ENCODE measurements at places on chromosomes 5 and 9.

DNA sequence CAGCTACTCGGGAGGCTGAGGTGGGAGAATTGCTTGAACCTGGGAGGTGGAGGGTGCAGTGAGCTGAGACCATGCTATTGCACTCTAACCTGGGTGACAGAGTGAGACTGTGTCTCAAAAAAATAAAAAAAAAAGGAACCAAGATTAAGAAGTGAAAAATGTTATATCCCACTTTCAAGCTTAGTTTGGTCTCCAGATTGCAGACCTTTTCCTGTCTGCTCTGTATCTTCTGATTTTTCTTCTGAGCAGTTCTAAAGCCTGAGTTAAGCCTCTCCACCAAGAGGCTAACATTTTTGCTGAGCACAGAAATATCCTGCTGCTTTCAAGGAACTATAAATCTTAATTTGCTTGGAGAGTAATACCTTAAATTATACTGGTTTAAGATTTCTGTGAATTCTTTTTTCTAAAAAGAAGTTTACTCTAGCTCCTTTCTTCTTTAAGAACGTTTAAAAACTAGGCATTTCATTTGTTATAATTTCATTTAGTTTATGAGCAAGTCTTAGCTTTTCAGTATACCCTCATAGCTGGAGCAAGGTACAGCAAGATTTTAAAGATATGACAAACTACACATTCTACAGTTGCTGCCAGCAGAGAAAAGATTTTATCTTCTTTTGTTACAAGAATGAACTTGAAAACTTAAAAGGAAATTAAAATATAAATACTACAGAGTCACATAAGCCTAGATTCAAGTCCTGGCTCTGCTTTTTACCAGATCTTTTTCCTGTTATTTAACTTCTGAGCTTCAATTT lies 55.0 kb downstream of the GARNL3 start:
- DNase-seq: no peak
- H3K36me3 ChIP-seq: peaks cover 15% of the 10 kb centered on the region
- H3K4me1 ChIP-seq: no peaks in the 10 kb centered on the region
- no peak overlapping the region for H3K4me3 ChIP-seq
- H3K27me3 ChIP-seq: peaks cover 6% of the 10 kb centered on the region

DNA sequence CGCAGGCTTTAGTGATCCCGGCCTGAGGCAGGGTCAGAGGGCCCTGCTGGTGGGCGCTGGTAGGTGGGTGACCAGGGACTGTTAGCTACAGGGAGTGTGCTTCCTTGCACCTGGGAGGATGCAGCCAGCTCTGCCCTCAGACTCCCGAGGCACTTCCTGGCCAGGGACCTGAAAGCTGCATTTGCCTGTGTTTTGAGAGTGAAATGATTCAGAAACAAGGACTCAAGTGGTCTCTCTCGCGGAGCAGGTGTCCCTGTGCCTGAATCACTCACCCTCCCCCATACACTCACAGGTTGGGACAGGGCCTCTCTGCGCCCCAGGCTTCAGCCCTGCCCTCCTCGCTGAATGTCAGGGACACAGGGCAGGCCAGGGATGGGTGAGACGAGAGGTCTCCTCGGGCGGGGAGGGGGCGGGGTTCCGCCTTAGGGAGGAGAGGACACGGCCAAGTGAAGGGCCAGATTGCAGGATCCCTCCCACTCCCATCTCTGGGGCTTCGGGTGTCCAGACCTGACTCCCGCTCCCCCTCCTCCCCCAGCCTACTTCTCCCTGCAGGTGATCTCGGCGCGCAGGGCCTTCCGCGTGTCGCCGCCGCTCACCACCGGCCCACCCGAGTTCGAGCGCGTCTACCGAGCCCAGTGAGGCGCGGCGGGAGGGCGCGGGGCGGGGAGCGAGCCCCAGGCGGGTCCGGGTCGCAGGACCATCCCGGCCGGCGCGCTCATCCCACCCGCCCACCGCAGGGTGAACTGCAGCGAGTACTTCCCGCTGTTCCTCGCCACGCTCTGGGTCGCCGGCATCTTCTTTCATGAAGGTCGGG lies 1.5 kb downstream of the LTC4S start:
- H3K27ac ChIP-seq: no peak overlapping the region
- peak overlapping the region; percentile 74 for H3K4me3 ChIP-seq
- peak; percentile 56 for DNase-seq

GRCh38 chr9:122418016-122418415 lies 47.2 kb downstream of the PTGS1 start:
- no peak for DNase-seq
- no peak overlapping the region for H3K4me3 ChIP-seq
- no peak overlapping the region for H3K27ac ChIP-seq
- no peaks in the 10 kb centered on the region for H3K27me3 ChIP-seq
- no peaks in the 10 kb centered on the region for H3K36me3 ChIP-seq

GRCh38 chr9:119257592-119257991 lies 111.6 kb downstream of the BRINP1 start:
- no peaks in the 10 kb centered on the region for H3K27me3 ChIP-seq
- peaks cover 4% of the 10 kb centered on the region for H3K4me1 ChIP-seq
- DNase-seq: no peak
- H3K36me3 ChIP-seq: no peaks in the 10 kb centered on the region

- DNase-seq: no peak
- peaks cover 16% of the 10 kb centered on the region for H3K27me3 ChIP-seq
- no peaks in the 10 kb centered on the region for H3K36me3 ChIP-seq
- H3K27ac ChIP-seq: peak overlapping the region; percentile 88
Measured at GRCh38 chr9:106111039-106111730, 416.8 kb downstream of the TMEM38B start.

DNA sequence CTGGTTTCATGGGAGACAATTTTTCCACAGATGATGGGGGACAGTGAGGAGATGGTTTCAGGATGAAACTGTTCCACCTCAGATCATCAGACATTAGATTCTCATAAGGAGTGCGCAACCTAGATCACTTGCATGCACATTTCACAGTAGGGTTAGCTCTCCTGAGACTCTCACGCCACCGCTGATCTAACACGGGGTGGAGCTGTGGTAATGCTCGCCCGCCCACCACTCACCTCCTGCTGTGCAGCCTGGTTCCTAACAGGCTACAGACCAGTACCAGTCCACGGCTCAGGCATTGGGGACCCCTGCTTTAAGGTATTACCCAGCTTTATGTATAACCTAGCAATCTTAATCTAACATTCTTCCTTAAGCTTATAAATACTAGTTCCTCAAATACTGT lies 35.6 kb downstream of the TTC39B start:
- H3K27me3 ChIP-seq: no peaks in the 10 kb centered on the region
- no peak overlapping the region for H3K27ac ChIP-seq
- no peak overlapping the region for H3K4me3 ChIP-seq
- peaks cover 23% of the 10 kb centered on the region for H3K4me1 ChIP-seq
- H3K36me3 ChIP-seq: peaks cover 28% of the 10 kb centered on the region

DNA sequence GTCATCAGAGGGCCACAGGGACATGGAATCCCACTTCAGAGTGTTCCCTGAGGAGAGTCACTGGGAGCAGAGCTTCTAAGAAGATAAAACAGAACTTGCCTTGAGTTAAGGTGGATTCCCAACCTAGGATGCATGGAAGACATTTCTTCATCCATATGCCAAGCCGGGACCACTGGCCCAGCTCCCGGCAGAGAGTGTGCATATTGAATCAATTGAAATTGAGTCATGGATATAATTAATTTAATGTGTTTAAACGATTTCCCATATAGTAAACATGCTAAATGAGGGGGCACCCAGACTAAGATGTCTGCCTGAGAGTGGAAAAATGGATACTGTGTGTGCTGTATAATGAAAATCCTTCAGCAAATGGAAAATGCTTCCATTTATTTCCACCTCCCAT lies 194.4 kb upstream of the TBC1D2 start:
- DNase-seq: no peak
- H3K27ac ChIP-seq: no peak overlapping the region
- no peaks in the 10 kb centered on the region for H3K36me3 ChIP-seq
- H3K27me3 ChIP-seq: peaks cover 46% of the 10 kb centered on the region
- H3K4me3 ChIP-seq: no peak overlapping the region

- no peak for DNase-seq
- H3K36me3 ChIP-seq: no peaks in the 10 kb centered on the region
- peaks cover 94% of the 10 kb centered on the region for H3K27me3 ChIP-seq
- H3K4me1 ChIP-seq: peaks cover 38% of the 10 kb centered on the region
Measured at GRCh38 chr5:135025730-135026644, 8.0 kb downstream of the PITX1 start.

DNA sequence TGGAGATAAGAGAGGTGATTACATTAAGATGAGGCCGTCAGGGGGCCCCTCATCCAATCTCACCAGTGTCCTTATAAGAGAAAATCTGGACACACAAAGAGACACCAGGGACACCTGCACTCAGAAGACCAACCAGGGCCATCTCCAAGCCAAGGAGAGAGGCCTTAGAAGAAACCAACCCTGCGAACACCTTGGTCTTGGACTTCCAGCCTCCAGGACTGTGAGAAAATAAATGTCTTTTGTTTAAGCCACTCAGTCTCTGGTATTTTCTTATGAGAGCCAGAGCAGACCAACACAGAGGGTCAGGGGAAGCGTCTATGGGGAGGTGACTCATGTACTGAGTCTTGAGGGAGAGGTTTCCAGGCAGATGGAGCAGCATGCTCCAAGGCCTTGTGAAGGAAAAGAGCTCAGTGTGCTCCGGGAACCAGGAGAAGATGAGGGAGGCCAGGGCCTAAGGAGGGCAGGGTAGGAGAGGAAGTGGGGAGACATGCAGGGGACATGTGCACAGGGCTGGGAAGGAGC lies 5.4 kb downstream of the PHYKPL start:
- DNase-seq: no peak
- peak overlapping the region; percentile 70 for H3K27ac ChIP-seq
- peaks cover 68% of the 10 kb centered on the region for H3K36me3 ChIP-seq
- peaks cover 48% of the 10 kb centered on the region for H3K4me1 ChIP-seq
- no peaks in the 10 kb centered on the region for H3K27me3 ChIP-seq

- peak overlapping the region; percentile 71 for H3K27ac ChIP-seq
- H3K36me3 ChIP-seq: no peaks in the 10 kb centered on the region
Measured at GRCh38 chr5:96149546-96149945, 187.9 kb upstream of the ELL2 start.

DNA sequence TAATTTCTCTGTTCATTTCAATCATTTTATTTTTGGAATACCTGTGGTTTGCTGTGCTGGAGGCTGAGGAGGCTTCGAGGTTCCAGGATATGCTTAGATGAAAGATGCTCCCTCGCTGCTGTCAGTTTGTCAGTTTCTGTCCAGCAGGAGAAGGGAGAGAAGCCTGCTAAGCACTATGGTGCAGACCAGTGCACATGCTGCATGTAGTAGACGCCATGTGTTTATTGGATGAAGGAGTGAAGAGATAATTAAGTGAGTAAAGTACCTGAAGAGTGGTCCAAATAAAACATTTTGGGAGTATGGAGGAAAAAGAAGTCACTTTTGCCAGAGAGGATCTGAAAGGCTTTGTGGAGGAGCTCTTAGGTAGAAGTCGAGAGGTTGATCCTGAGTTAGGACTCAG lies 2.1 kb downstream of the PDZD2 start:
- H3K4me3 ChIP-seq: no peak overlapping the region
- DNase-seq: no peak
- H3K36me3 ChIP-seq: no peaks in the 10 kb centered on the region
- peaks cover 35% of the 10 kb centered on the region for H3K4me1 ChIP-seq

DNA sequence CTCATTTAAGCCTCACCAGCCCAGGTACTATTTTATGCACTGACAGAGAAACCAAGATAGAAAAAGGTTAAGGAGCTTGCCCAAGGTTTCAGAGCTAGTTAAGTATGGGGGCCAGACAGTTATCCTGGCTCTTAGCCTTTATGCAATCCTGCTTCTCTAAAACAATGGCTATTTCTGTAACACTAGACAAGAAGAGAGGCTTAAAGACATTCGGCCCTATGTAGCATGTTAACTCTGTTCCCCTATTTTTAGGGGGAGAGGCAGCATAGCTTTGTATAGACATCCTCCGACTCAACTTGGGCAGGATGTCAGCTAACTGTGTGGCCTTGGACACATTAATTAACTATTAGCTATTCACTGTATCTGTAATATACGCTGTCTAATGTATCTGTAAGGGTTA lies 54.6 kb downstream of the LHFPL2 start:
- H3K4me3 ChIP-seq: peak overlapping the region; percentile 35
- no peak for DNase-seq
- no peaks in the 10 kb centered on the region for H3K27me3 ChIP-seq
- H3K27ac ChIP-seq: peak overlapping the region; percentile 97

- H3K27ac ChIP-seq: no peak overlapping the region
- H3K4me1 ChIP-seq: peaks cover 36% of the 10 kb centered on the region
Measured at GRCh38 chr5:110104726-110105669, 415.3 kb downstream of the MAN2A1 start.

- no peak overlapping the region for H3K4me3 ChIP-seq
- no peak overlapping the region for H3K27ac ChIP-seq
- peaks cover 13% of the 10 kb centered on the region for H3K27me3 ChIP-seq
- H3K36me3 ChIP-seq: no peaks in the 10 kb centered on the region
- peaks cover 75% of the 10 kb centered on the region for H3K4me1 ChIP-seq
Measured at GRCh38 chr9:96084331-96084734, 208.8 kb downstream of the ERCC6L2 start.

GRCh38 chr9:4065054-4065453 lies 234.8 kb downstream of the GLIS3 start:
- H3K4me3 ChIP-seq: no peak overlapping the region
- no peak for DNase-seq
- H3K36me3 ChIP-seq: peaks cover 20% of the 10 kb centered on the region
- H3K4me1 ChIP-seq: peaks cover 32% of the 10 kb centered on the region
- no peaks in the 10 kb centered on the region for H3K27me3 ChIP-seq

- no peak for DNase-seq
- no peaks in the 10 kb centered on the region for H3K27me3 ChIP-seq
- no peaks in the 10 kb centered on the region for H3K36me3 ChIP-seq
Measured at GRCh38 chr5:117039035-117039434, 464.4 kb upstream of the SEMA6A start.

DNA sequence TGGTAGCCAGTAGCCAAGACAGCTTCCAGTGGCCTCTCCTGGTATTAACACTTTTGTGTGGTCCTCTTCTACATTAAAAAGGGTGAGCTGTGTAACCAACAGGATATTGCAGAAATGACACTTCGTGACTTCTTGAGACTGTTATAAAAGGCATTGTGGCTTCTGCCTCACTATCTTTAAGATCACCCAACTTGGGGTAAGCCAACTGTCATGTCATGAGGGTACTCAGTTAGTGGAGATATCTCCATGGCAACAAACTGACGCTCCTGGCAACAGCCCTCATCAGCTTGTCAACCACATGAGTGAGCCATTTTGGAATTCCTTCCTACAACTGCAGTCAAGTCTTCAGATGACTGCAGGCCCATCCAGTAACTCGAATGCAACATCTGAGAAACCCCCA lies 121.7 kb downstream of the DEPDC1B start:
- peaks cover 50% of the 10 kb centered on the region for H3K36me3 ChIP-seq
- H3K27me3 ChIP-seq: no peaks in the 10 kb centered on the region
- no peaks in the 10 kb centered on the region for H3K4me1 ChIP-seq
- no peak for DNase-seq
- H3K4me3 ChIP-seq: no peak overlapping the region
- H3K27ac ChIP-seq: no peak overlapping the region

DNA sequence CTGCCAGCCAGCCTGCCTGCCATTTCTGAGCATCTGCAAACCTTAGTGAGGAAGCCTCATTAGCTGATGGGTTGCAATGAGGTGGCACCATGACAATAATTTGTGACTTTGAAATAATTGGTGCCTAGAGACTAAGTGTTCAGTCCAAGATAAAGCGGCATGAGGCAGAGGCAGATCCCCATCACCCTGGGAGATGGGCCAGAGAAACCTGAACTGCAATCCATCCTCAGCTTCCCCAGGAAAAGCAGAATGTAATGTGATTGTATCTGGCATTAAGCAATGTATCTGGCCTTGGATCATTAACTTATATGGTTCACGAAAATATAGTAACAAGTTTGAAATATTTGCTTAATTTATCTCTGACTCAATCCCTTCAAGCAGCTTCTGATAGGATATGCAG lies 101.0 kb downstream of the SPOCK1 start:
- H3K4me3 ChIP-seq: no peak overlapping the region
- H3K27ac ChIP-seq: no peak overlapping the region

- DNase-seq: no peak
- H3K36me3 ChIP-seq: no peaks in the 10 kb centered on the region
- H3K27ac ChIP-seq: no peak overlapping the region
- H3K4me1 ChIP-seq: peaks cover under 1% of the 10 kb centered on the region
Measured at GRCh38 chr5:76920491-76920890, 32.4 kb upstream of the CRHBP start.
